ENCODE measurements at places on chromosomes 2 and 18. TPM values are rescaled to one million over a fixed set of nuclear protein-coding genes. Genes with fewer than 3 reads are reported as not detected.

IHH gene
- polyA plus RNA-seq: not detected

- DNase-seq: no peak
These were observed 122.9 kb downstream of the GLI2 start for GRCh38 chr2:120858361-120859106.

- no peak for DNase-seq
These were observed 66.6 kb downstream of the ZFP36L2 start for GRCh38 chr2:43159797-43160196.

C2orf78 gene
- polyA plus RNA-seq: not detected

SERPINB8 gene
- 21.0 TPM for polyA plus RNA-seq

DNA sequence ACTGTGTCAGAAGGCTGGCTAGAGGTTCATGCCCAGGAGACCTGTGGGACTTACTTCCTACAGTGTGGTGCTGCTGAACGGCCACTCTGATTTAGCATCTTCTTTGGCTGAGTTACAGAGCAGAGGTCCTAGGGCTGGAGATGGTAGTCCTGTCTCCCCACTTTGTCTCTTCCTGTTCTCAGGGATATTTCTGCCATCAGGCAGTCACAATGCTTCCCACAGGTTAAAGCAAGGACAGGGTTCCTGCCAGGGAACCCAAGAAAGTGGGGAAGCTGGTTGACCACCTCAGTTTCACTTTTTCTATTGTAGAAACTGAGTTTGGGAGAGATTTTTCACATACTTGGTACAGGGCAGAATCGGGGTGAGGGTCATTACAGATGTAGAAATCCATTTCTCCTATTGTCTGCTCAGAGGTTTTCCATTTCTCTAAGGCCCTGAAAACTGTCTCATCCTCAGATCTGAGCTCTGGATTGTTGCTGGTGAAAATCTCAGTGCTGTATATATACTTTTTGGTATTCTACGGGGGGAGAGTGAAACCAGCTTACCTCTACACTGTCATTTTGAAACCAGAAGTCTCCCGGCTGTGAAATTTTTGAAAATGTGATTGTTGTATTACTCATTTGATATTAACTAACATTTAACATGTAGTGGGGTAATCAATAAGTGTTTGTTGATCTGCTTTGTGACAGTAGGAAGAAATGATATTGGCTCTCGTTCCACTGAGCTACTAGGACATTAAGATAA is 37.0 kb upstream of the MEP1B start:
- DNase-seq: no peak

DNA sequence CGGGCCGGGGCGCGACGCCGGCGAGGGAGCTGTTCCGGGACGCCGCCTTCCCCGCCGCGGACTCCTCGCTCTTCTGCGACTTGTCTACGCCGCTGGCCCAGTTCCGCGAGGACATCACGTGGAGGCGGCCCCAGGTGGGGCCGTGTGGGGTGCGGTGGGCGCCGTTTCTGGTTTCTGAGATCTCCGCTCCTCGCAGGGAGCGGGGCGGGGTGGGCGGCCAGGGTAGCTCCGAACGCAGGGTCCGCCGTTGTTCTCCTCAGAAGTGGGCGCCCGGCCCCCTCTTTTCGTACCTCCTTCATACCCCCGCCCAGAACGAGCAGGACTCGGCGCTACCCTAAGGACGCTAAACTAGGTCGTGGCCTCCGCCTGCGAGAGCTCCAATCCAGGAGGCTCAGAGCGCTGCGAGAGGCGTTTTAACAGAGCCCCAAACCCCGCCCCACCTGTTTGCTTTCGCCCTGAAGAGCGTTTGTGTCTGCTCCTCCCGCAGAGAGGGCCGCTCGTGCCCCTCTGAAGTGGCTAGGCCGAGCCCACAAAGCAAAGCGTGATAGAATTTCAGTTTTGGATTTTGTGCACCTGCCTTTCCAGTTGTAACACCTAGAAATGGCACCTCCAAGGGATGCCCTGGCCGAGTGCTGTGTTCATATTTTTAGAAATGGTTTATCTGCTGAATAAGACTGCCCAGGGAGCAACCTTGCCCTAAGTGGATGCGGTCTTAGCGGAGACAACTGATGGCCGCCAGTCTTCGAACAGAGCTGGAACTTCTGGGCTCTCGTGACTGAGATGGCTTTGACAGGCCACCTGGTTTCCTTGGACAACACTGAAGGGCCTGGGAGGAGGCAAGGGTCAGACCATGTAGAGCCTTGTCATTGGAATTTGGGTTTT is 626 bp downstream of the CAPN10 start:
- no peak for DNase-seq

- DNase-seq: no peak
These were observed 676 bp upstream of the AGPS start for GRCh38 chr2:177391822-177392372.

SLC11A1 gene
- polyA plus RNA-seq: 0.03 TPM

SNORC gene
- polyA plus RNA-seq: 0.14 TPM

GRCh38 chr18:59697236-59697932 is at the start of gene CCBE1:
CCBE1 (minus strand) TSS chr18:59697423.
- peak; percentile 71 for DNase-seq

DNA sequence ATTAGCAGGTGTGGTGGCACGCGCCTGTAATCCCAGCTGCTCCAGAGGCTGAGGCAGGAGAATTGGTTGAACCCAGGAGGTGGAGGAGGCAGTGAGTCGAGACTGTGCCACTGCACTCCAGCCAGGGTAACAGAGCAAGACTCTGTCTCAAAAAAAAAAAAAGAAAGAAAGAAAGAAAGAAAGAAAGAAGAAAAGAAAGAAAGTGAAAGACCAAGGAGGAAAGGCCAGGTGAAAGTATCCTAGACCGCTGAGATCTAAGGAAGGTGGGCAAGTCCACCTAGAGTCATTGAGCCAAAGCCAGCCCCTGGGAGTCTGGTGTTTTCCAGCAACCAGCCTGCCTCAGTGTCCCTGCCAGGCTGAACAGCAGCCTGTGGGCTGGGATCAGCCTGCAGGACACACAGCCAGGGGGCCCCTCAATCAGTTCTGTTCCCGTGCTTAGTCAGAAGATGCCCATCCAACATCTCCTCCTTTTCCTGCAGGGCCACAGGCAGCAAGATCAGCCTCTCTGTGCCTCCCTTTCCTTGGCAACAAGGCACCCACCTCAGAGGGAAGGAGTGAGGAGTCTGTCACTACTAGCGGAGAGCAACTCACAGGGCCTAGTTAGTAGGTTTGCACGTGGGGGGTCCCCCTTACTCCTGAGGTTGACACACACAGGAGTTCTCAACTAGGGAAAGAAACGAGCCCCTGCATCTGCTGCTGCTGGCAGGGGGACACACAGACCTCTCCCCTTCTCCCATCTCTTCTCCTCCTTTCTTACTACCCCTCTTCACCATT is 64.1 kb downstream of the SMAD7 start:
- DNase-seq: no peak

IL36RN gene
- polyA plus RNA-seq: not detected

ANKRD29 gene
- polyA plus RNA-seq: 2.0 TPM

HOXD12 gene
- not detected for polyA plus RNA-seq

DNA sequence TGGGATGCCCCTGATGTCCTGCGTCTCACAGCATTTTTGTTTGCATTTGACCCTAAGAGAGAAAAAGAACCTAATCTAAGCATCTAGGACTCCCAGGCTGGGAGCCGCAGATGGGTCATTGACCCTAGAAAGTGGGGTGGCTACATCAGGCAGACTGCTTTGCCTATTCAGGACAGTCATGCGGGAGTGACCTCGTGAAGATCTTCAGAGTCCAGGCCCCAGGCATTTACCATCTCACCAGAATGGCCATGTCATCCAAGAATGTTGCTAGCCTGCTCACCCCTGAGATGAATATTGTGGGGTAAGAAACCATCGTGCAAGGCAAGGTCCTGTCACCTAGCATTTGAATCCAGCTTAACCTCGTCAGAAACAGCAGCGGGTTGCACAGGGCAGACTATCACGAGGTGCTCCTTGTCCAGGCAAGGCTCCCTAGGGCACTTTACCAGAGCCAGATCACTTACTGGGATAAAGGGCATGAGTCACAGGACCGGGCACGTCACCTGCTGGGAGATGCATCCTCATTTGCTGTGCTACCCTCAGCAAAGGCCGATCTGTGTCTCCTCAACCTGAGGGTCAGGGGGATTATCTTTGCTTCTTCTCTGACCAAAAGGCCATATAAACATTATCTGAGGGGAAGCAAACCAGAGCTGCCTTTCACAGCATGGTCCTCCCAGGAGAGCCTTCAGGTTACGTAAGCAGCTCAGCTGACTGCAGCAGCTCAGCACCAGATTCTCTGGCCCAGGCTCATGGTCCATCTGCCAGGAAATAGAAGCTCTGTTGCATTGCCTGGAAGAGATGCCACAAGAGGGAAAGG is 162.3 kb downstream of the ACKR3 start:
- peak; percentile 67 for DNase-seq

MATN3 gene
- polyA plus RNA-seq: 6.9 TPM

PAIP2B gene
- 0.16 TPM for polyA plus RNA-seq

DNA sequence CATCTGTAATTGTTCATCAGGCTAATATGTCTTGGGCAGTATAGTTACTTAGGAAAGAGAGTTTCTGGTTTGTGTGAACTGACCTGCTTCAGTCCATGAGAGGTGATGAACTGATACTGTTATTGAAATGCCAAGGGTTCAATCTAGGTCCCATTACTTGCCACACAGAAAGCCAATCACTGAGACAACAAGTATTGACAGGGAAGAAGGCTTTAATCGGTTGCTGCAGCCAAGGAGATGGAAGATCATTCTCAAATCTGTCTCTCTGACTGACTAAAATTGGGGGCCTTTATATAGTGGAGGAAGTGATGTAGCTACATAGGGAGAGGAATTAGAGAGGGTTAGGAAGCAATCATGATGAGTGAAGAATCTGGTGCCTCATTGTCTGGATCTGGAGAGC is 19.9 kb upstream of the FAM98A start:
- no peak for DNase-seq

DNA sequence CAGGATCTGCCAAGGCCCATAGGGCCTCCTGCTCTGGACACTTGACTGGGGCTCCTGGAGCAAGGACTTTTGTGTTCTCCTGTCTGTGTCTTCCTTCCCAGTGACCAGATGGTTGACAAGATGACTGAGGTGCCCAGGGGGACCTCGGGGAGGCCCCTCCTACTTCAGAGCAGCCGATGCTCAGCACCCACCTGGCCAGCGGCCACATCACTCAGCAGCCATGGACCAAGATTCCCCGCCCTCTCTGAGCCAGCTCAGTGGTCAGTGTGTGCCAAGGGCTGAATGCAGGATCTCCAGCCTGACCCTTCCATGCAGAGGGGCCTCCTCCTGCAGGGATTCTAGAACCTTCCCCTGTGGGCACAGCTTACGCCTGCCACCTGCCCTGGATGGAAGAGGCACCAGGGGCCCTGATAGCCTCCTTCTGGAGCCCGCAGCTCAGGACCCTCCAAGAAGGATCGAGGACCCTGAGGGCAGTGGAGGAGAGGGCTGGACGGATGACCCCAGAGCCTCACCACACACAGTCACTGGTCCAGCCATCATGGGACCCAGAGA is 87.4 kb upstream of the GPC1 start:
- no peak for DNase-seq

DNA sequence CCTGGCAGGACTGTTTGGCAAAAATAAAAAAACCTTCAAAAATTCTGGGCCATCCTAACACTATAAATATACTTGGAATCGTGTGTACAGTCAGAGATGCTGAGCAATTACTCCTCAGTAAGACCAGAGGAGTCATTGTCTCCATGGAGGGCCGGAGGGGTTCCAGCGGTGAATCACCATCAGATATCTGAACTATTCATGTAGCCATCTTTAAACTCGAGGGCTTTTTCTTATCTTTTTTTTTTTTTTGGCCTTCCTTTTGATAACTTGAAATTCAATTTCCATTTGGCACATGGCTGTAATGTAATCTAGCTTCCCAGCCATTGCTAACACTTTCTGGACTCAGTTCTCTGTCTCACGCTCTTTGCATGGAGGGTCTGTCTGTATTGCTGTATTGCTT is 7.4 kb upstream of the FHL2 start:
- no peak for DNase-seq

SIX3 gene
- not detected for polyA plus RNA-seq

SP140 gene
- polyA plus RNA-seq: 0.17 TPM

DSG3 gene
- 0.01 TPM for polyA plus RNA-seq

- DNase-seq: peak; percentile 83
These were observed 87.6 kb downstream of the SLC8A1 start for GRCh38 chr2:40364151-40364874.

DNA sequence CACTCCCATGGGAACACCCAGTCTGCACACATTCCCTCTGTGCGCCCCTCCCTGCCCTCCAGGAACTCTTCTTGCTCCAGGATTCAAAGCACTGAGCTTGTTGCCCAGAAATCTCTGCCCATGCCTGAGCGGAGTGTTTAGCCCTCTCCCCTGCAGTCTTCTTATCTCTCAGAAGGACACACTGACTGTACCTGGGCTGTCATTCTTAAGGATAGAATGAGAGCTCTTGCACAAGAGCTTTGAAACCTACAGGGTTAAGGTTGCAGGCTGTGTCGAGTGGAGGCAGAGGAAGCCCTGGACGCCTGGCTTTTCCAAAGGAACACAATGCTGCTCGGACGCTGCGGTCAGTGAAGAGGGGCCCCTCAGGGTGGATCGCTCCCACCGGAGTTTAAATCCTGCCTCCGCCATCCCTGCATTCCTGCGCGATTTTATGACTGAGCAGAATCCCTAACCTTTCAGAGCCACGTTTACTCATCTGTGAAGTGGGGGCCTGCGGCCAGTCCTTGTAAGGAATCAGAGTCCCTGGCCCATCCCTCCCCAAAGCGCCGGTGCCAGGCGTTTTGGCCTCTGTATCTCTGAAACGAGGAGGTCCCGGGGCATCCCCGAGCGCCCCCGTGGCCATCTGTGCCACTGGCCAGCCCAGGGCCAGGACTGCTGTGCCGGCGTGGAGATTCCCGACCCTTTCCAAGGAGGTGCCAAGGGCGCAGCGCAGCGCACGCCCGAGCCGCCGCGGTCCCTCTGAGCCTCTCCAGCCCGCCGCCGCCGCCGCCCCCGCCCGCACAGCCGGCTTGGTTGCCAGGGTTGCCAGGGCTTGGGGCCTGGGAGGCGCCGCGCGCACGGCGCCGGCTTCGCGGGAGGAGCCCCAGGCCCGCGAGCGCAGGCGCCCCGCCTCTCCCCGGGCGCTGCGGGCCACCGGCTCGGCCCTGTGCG is 58.9 kb downstream of the FAM168B start:
- DNase-seq: no peak

DNA sequence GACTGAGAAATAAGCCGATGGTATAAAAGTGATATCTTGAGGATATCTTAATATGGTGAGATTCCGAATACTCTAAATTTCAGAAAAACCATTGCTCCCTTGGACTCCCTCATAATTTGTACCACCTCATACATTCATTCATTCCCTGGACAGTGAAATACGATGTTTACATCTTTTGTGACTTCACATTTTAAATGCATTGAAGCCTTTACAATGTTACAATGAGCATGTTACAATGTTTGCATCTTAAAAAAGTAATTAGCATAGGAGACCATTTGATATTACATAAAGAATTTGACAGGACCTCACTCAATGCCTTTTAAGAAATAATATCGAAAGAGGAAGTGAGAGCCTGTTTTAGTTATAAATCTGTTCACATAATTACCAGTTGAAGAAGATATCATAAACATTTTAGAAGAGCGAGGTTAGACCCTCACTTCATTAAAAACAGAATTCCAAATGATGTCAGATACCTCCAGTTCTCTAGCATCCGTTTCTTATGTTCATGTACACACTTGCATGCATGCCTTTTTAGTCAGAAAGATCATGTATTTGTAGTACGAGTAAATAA is 372.0 kb downstream of the ARHGAP15 start:
- no peak for DNase-seq

MCFD2 gene
- 231 TPM for polyA plus RNA-seq
